GOT3 (cell line): ENCODE measurements at places on chromosomes 16 and 17.

GRCh38 chr16:80347900-80348299, 192.9 kb upstream of the DYNLRB2 start:
- no peak for DNase-seq

DNA sequence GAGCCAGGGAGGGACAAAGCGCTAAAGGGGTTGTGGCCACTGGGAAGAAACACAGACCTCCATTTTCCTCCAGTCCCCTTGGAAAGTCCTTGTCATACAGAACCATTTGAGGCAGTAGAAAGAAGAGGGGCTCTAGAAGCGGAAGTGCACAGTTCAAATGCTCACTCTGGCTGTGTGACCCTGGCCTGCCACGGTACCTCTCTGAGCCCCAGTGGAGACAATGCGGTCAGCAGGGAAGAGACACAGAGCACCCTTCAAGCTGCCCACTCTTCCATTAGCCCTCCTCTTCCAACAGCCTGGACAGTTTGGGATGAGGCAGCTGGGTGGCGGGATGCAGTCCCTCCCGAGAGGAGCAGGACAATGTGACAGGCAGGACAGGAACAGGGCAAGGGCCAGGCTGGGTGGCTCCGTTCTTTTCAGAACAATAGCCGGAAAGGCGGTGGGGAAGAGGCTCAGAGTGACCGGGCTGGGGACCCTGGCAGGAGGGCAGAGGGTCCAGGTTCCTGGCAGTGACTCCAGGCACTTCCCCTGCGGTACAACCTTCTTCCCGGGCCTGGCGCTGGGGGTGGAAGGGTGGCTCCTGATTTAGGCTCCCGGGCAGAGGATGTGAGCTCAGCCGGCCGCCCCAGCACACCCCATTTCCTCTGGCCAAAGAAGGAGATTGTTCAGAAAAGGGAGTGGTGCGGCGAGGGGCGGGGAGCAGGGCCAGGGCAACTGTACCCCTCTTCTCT, 5.6 kb downstream of the CASKIN2 start:
- no peak for DNase-seq

DNA sequence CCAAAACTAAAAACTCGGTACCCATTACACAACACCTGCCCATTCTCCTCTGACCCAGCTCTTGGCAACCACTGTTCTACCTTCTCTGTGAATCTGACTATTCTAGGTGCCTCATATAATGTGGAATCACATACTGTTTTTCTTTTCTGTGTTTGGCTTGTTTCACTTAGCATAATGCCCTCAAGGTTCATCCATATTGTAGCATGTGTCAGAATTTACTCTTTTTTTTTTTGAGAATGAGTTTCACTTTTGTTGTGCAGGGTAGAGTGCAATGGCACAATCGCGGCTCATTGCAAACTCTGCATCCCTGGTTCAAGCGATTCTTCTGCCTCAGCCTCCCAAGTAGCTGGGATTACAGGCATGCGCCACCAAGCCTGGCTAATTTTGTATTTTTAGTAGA, 59.5 kb upstream of the RBL2 start:
- DNase-seq: no peak

DNA sequence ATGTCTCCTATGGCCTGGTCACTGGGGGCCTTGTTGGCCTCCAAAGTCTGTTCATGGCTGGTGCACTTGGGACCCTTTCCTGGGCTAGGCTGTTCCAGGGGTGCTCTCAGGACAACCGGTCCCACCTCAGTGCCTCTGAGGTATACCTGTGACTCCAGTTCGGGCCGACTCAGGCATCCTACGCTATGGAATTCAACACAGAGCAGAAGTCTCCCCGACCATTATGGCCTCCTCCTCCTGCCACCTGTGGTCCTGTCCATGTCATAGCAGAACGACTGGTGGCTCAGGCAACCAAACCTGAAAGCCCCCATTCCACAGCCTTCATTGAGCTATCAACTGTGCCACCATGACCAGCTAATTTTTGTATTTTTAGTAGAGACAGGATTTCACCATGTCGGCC, 8.5 kb upstream of the PSMD7 start:
- no peak for DNase-seq

GRCh38 chr17:42566215-42566882, 551 bp upstream of the MLX start:
- no peak for DNase-seq

- peak; percentile 17 for DNase-seq
Measured at GRCh38 chr17:77829843-77830799, 128.4 kb upstream of the TNRC6C start.

GRCh38 chr17:72419866-72420774, 299.3 kb downstream of the SOX9 start:
- no peak for DNase-seq
